Caco-2 (cell line): ENCODE measurements at places on chromosomes 1 and 21. TPM values are rescaled to one million over a fixed set of nuclear protein-coding genes. Genes with fewer than 3 reads are reported as not detected.
A peak's percentile ranks its signal among the peaks of the same experiment; 100 is the strongest.

Gene PRAMEF13
- total RNA-seq, result not detected in 2 replicates

Gene NTMT2
- total RNA-seq, result not detected in 2 replicates

- H3K27me3 ChIP-seq, result no peaks in the 10 kb centered on the region
- DNase-seq, result no peak
- no peak overlapping the region for H3K27ac ChIP-seq
- no peaks in the 10 kb centered on the region for H3K4me1 ChIP-seq
These were observed 4.2 kb downstream of the CADM3 start for GRCh38 chr1:159175571-159175970.

DNA sequence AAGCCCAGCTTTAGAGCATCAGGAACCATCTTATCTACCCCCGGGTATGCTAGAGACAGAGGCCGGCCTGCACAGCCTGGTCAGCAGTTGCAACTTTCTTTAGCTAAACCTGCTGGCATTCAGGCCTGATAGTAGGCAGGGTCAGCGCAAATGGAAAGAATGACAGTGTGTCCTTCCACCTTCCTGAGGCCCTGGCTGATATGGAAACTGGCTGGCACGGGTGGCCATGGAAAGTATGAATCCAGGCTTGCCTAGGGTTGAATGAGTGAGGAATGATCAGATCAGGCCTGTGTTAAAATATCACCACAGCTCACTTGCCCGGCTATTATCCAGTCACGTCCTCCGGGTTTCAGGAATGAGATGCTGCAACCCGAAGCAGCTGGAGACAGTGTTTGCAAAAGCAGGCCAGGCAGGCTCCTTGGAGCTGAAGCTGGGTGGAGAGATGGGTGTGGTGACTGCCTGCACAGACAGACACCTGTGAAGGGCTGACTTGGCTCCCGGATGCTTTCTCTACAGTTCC lies 34.7 kb downstream of the RCAN1 start:
- H3K4me3 ChIP-seq, result no peak overlapping the region
- H3K4me1 ChIP-seq, result no peaks in the 10 kb centered on the region
- no peaks in the 10 kb centered on the region for H3K36me3 ChIP-seq
- no peak overlapping the region for H3K27ac ChIP-seq
- DNase-seq, result no peak

GRCh38 chr1:39876144-39876543 lies 7.2 kb downstream of the TRIT1 start:
- no peaks in the 10 kb centered on the region for H3K4me1 ChIP-seq
- H3K4me3 ChIP-seq, result no peak overlapping the region
- H3K27me3 ChIP-seq, result no peaks in the 10 kb centered on the region
- no peak for DNase-seq
- no peak overlapping the region for H3K27ac ChIP-seq

GRCh38 chr1:24415910-24416665 lies 486 bp downstream of the NIPAL3 start:
- H3K36me3 ChIP-seq, result no peaks in the 10 kb centered on the region
- peak overlapping the region; percentile 94 for H3K27ac ChIP-seq
- peaks cover 15% of the 10 kb centered on the region for H3K4me1 ChIP-seq
- DNase-seq, result no peak
- peak overlapping the region; percentile 65 for H3K4me3 ChIP-seq

DNA sequence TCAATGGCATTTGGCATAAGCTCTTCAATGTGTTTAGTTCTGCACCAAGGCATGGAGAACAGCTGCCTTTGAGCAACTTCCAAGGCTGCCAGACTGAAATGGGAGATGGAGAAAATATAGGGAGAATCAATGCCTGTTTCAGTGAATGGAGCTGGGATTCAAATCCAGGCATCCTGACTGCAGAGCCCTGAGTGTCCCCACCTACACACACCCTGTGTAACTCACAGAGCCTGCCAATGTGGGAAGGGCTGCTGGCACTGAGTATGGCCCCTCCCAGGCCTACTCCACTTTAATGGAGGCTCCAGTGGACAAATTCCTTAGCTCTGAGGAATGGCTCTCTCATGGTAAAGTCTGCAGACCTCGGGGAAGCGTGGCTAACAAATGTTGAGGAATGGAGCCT lies 145.6 kb upstream of the TNR start:
- H3K27me3 ChIP-seq, result no peaks in the 10 kb centered on the region
- no peak overlapping the region for H3K27ac ChIP-seq
- no peak for DNase-seq
- no peaks in the 10 kb centered on the region for H3K36me3 ChIP-seq

DNA sequence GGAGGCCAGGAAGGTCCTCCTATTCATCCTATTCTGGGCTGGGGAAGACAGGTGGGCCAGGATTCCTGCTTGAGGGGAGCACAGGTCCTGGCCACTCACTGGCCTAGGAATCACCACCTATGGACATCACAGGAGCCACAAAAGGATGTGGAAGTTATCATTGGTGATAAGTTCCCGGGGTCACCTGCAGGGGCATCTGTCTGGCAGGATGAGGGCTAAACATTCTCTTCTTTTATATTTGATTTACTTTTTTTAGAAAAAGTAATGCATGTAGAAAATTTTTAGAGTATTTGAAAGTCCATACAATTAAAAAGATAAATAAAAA lies 33.2 kb upstream of the KIAA0040 start:
- peaks cover 10% of the 10 kb centered on the region; the same call in 1 of the 2 replicates for H3K4me1 ChIP-seq
- no peak overlapping the region for H3K4me3 ChIP-seq
- no peak overlapping the region for H3K27ac ChIP-seq

GRCh38 chr1:117644696-117645311 lies 39.0 kb downstream of the TENT5C start:
- DNase-seq, result no peak
- no peaks in the 10 kb centered on the region for H3K4me1 ChIP-seq
- no peaks in the 10 kb centered on the region for H3K36me3 ChIP-seq
- H3K27me3 ChIP-seq, result no peaks in the 10 kb centered on the region

DNA sequence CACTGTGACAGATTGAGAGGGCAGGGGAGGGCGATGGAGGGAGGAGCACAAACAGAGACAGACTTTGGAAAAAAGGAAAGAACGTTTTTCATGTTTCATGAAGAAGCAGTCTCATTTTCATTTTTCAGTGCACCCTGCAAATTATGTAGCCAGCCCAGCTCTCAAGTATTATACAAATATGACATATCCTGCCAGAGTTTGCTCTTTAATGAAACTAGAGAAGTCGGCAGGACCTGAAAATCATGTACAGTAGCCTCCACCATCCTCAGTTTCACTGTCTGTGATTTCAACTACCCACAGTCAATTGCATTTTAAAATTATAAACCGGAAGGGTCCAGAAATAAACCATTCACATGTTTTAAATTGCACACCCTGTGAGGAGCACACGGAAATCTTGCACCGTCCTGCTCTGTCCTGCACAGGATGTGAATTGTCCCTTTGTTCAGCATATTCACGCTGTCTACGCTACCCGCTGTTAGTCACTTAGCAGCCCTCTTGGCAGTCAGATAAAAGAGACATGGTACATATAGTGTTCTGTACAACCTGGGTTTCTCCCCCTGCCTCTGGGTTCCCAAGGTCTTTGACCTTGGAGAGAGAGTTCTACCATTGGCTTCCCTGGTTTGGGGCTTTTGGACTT lies 13.6 kb upstream of the ADARB1 start:
- DNase-seq, result no peak
- H3K36me3 ChIP-seq, result no peaks in the 10 kb centered on the region
- H3K27ac ChIP-seq, result no peak overlapping the region

GRCh38 chr1:93728480-93729131 lies 47.0 kb upstream of the BCAR3 start:
- H3K27me3 ChIP-seq, result no peaks in the 10 kb centered on the region
- no peak for DNase-seq
- no peak overlapping the region for H3K27ac ChIP-seq
